GM04504 (cell line): ENCODE measurements at places on chromosomes 2 and 18.

- no peak for DNase-seq
Measured at GRCh38 chr2:222319586-222320435, 21.0 kb upstream of the PAX3 start.

- DNase-seq: no peak
Measured at GRCh38 chr2:212854116-212854515, 297.3 kb downstream of the IKZF2 start.

DNA sequence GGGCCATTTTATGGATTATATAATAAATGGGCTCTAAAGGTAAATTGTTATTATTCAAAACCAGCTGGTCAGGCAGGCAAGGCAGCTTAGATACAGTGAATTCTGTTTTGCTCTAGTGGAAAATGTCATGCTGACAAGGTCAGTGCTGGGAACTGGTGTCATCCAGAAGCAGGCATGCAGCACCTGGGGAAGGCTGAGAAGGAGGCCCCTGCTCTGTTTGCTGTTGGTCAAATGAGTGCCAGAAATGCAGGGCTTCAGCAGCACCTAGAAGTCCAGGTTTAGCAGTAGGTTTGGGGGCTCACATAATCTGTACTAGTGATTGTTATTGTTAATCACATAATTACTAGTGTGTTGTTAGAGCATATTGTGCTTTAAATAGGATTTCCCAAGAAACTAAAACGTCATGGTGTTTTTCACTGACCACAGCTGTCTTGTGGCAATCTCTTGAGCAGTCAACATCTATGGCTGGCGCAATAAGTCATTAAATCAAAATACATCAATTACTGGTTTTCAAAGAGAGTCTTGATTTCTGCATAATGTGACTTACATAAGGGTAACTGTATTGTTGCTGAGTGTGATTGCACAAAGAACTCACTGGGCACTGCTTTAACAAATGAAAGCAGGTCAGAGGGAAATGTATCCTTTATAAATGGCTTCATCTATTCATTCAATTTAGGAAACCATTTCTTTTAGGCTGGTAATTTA is 99.1 kb downstream of the MYO3B start:
- DNase-seq: no peak

GRCh38 chr2:224293976-224294375 is 107.9 kb downstream of the FAM124B start:
- DNase-seq: no peak

GRCh38 chr2:241081190-241081642 is 20.9 kb downstream of the MTERF4 start:
- no peak for DNase-seq

GRCh38 chr2:183383854-183384253 is 259.6 kb downstream of the NUP35 start:
- no peak for DNase-seq

GRCh38 chr2:50402654-50402960 is 629.3 kb downstream of the NRXN1 start:
- no peak for DNase-seq

GRCh38 chr2:25838152-25838756 is 40.0 kb downstream of the ASXL2 start:
- DNase-seq: no peak

GRCh38 chr18:76824145-76824676 is 1.9 kb downstream of the ZNF236 start:
- DNase-seq: no peak

DNA sequence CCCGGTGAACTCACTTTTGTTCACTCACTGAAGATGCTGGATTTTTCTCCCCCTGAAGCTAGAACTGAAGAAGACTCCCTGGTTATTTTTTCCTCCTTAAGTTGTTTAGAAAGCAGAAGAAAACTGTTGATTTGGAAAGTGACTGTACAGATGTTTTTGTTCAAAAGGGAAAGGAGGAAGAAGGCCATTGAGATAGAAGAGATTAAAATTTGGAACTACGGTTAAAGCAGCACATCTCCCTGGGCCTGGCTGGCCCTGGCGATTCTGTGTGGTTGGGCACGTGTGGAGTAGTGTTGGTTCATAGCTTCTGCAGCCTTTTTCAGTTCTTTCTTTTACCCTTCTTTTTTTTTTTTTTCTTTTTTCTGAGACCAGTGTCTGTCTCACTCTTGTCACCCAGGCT is 109.2 kb downstream of the MAP4K4 start:
- no peak for DNase-seq

GRCh38 chr2:71936076-71937030 is 211.3 kb downstream of the CYP26B1 start:
- no peak for DNase-seq

DNA sequence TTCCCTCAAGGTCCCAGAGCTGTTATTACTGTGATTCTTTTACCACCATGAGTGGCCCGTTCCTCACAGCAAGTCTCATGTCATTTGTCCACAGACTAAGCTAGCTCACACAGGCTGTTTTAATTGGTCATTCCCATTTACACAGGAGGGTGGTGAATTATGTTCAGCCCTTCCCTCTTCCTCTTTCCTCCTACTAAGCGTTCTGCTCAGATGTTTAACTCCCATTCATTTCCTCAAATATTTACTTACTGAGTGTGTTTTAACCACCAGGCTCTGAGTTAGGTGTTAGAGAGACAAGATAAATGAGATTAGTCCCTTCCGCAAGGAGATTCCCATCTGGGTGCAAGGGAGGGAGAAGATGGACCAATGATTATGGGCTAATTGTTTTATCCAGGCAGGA is 403.6 kb upstream of the ACVR2A start:
- no peak for DNase-seq

GRCh38 chr2:120661551-120661950 is 74.1 kb upstream of the GLI2 start:
- DNase-seq: no peak

- DNase-seq: no peak
Measured at GRCh38 chr2:17740203-17740602, 13.4 kb downstream of the SMC6 start.

- no peak for DNase-seq
Measured at GRCh38 chr2:150370561-150370960, 116.9 kb downstream of the RND3 start.

DNA sequence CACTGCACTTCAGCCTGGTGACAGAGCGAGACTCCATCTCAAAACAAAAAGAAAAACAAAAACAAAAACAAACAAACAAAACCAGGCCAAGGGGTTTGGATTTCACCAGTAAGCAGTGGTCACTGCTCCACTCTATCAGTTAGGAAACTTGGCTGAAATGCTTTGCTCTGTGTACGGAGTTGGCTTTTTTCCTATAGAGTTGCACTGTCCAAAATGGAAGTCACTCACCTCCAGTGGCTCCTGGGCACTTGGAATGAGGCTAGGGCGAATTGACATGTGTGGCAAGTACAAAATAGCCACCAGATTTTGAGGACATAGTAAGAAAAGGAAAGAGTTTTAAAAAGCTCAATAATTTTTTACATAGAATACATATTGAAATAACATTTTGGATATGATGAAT is 228.7 kb downstream of the LOXHD1 start:
- no peak for DNase-seq

DNA sequence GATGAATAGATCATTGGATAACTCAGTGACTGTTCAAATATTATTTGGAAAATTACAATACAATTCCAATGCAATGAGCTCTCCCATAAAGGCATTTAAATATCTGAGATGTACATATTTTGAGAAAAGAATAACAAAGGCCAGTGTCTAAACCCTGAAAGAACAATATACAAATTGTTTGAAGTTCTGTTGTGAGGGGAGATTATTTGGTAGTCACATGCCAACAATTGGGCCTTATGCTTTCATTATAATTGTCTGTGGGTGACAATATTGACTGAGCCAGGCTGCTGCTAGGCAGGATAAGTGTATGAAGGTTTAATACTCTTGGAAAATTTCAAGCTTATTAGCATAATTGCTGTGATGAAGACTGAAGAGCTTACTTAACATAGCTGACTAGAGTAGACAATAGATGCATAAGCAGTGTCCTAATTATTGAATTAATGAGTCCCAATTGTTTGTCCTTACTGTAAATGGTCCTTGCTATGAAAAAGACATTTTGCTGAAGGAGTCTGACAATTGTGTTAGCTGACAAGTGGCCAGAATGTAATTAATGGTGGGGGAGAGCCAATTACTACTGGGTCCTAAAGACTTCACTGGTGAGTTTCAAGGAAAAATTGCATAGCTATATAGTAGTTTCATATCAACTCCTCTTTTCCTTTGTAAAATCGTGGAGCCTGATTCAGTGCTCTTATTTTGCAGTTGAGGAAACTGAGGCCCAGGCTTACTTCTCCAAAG is 5.0 kb upstream of the SMAD2 start:
- DNase-seq: no peak

DNA sequence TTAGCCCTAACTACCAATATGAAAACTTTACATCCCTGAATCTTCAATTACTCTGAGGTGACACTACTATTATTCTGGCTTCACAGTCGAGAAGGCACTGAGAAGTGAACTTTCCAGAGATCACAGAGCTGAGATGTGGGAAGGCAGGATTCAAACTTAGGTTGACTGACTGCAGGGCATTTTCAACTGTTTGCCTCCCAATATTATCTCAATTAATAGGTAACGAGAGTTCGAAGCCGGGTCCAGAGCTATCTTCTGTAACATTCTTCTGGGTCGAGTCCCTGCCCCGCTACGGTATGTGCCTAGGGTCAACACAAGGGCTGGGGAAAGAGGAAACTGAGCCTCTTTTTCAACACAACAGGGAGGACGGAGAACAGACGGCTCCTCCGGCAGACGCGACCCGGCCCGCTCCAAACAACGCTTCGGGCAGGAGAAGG is 740 bp downstream of the CHMP3 start:
- DNase-seq: no peak

DNA sequence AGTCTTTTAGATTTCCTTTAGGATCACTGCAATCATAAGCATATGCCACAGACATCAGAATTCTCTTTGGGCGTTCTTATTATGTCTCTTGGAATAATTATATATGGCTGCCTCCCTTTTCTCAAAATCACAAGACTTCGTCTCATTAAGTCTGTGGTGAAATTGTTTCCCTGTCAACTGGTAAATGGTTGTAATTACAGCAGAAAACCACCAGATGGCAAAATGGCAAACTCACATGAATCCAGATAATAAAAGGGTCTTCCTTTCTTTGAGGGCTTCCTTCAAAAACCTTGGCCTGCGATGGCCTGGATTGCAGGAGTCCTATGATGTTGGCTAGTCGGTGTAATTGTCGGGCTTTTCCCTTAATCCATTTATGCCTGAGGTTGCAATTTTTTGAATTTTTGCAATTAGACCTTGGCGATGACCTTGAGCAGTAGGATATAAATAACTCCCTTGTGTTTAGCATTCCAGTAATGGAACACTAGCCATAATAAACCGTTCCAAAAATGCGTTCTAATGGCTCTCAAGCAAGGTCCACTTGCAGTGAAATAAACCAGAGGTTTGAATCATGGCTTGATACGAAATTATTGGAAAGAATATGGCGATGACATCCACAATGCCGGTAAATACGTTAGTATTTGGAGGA is 656.4 kb downstream of the MBD2 start:
- DNase-seq: peak; percentile 5

- DNase-seq: no peak
Measured at GRCh38 chr2:42141687-42142546, 27.2 kb upstream of the EML4 start.

GRCh38 chr2:133421516-133422324 is 146.5 kb downstream of the NCKAP5 start:
- no peak for DNase-seq

DNA sequence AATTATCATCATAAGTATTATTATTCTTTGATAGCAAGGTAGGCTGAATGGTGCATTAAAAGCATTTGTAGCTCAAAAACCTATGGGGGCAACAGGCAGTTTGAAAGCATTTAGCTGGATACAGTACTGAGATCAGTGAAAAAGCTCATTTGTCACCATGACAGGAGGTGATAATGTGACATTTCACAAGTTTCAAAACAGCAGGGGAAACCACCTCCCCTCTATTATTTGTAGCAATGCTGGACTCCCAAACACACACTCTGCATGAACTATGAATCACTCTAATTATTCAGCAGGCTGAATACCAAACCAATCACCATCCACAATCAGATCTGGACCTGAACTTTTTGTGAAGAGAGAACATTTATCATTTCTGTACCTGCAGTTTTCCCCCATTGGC is 63.4 kb downstream of the MYO5B start:
- no peak for DNase-seq

DNA sequence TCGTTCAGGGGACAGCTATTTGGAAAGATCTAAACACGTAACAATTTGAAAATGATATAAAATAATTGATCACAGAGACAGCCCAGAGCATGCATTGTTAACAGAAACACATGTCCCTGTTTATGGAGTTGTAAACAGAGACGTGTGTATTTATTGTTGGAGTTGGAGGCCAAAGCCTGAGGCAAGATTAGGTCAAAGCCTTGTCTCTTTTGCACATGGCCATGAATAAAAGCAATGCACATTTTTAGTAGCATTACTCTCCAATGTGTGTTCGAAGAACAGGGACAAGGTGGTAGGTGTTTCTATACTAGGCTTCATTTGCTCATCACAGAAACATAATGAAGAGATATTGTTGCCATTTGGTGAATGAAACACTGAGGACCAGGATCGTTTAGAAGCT is 841.5 kb upstream of the FANCL start:
- no peak for DNase-seq

- DNase-seq: no peak
Measured at GRCh38 chr2:150812664-150813367, 325.3 kb upstream of the RND3 start.

DNA sequence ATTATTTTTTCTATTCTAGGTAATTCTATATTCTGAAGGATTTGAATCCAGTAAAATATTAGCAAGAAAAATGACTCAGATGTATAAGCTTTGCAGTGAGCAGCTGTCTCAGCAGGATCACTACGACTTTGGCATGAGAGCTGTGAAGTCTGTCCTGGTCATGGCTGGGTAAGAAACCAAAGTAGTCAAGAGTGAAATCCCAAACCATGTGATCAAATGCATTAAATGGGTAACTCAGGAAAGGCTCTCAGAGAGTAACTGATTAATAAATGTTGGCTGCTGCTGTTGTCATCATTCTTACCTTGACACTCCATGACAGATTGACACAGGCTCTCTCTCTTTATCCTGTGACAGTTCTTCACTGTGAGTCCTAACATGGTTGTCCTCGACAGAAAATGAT is 124.1 kb downstream of the DNAH6 start:
- no peak for DNase-seq

DNA sequence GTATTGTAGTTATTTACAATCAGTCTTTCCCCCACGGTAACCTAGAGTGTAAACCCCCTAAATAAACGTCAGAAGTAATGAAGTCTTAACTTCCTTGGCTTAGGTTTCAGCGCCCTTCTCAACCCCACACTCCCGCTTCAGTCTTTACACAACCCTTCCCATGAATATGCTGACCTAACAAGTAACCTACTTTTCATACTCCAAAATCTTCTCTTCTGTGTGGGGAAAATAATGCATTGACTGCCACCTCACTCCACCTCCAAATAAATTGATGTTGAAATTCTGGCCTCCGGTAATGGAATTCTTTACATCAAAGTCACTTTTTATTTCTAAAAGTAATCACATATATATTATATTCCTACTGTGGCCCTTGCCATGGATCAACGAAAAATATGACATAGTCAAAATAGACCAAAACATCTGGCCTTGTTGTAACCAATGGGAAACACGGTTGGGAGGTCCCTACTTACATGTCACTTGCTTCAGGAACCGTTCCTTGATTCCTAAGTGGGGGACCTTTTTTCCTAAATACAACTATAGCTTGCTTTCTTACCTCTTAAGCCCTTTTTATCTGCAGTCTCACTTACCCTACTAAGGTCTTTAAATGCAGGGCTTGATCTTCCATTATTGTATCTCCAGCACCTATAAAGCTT is 961 bp downstream of the GEN1 start:
- DNase-seq: no peak
